Endothelial cell of umbilical vein (primary cell): ENCODE measurements at places on chromosomes 2 and 18. TPM values are rescaled to one million over a fixed set of nuclear protein-coding genes. Genes with fewer than 3 reads are reported as not detected.
A peak's percentile ranks its signal among the peaks of the same experiment; 100 is the strongest.

DNA sequence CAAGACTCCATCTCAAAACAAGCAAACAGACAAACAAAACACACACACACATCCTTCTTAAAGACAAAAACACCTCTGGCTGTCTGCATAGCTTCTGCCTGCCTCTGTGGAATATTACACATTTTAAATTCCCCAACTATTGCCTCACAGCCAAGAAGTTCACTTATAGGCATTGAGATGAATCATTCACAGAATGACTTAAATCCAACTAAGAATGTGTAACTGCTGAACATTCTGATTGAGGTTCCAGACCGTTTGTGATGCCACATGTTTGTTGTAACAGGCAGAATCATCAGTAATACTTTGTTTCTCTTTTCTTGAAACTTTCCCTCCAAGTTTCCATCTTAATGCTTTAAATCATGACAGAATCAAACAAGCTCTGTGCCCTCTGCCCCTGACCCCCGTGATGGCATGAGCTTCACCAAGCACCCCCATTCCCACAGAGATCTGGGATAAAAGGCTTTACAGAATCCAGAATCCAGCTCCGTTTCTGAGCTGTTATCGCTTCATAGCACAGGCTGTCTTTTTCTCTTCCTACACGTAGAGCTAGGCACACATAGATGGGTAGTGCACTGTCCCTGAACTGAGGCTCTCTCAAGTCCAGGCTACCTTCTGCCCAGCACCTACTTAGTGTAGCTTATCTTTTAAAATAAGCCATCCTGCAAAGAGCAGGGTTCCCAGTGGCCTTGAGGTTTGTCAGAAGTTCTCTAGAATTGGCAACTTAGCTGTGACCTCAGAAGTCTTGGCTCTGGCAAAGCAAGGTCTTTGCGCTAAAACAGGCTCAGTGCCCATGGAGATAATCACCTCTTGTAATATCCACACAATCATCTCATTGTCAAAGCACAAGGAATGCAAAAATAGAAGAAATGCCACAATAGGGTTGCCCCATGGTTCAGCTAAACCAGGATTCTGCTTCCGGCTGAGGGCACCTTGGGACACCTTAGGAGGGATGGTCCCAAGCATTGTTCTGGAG is 32.9 kb downstream of the EPAS1 start:
- no peak for DNase-seq

DNA sequence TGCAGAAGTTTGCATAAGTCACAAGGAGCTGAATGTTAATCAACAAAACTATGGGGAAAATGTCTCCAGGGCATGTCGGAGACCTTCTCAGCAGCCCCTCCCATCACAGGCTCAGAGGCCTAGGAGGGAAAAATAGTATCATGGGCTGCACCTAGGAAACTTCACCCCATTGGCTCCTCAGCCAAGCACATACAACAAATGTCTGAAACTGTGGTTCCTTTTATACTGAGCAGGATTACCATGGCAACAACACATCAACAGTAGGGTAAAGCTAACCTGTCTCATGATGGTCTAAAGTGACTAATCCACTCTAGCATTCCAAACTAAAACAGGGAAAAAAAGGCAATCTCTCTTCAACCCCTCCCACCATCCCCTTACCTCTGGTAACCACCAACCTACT is 3.2 kb upstream of the NEMP2 start:
- DNase-seq, result no peak

- DNase-seq, result no peak
Measured at GRCh38 chr2:163248376-163249253, 410.0 kb upstream of the KCNH7 start.

GRCh38 chr2:178317811-178318210 is 123.5 kb downstream of the OSBPL6 start:
- DNase-seq, result no peak

- DNase-seq, result no peak
Measured at GRCh38 chr18:51666763-51667191, 469.3 kb upstream of the MEX3C start.

DNA sequence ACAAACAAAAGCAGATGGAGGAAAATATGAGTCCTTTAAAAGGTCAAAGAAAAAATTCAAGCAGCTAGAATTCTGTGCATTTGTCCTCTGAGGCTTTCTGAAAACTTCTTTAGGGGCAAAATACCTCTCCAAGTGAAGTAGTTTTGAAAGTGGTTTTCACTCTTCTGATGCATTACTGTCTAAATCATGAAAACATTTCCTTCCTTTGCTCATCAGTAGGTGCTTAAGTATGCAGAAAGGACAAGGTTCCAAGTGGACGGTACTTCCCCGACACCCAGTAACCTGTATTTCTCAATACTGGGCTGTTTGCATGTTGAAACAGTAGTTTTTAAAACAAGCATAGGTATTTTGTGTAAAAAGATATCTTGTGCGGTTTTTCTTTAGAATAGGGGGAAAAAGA is 189.1 kb upstream of the ERBB4 start:
- DNase-seq, result no peak

GRCh38 chr2:130252880-130253645 is 54.8 kb upstream of the TUBA3E start:
- no peak for DNase-seq

Gene PLB1
- 0.08 and 0.75 TPM in 2 replicates for polyA plus RNA-seq

- no peak for DNase-seq
Measured at GRCh38 chr2:11560806-11561205, 27.0 kb downstream of the GREB1 start.

Gene TUBA4B
- not detected in 2 replicates for polyA plus RNA-seq

Gene SP140
- polyA plus RNA-seq, result not detected in 2 replicates

- DNase-seq, result no peak
Measured at GRCh38 chr2:222949690-222950323, 89.0 kb downstream of the ACSL3 start.

GRCh38 chr2:89763581-89764485 is 1072.4 kb downstream of the RPIA start:
- no peak for DNase-seq

Gene RIT2
- polyA plus RNA-seq, result not detected in 2 replicates

- DNase-seq, result no peak
Measured at GRCh38 chr18:14927701-14928100, 179.7 kb downstream of the ANKRD30B start.

Gene ZBTB7C
- not detected in 2 replicates for polyA plus RNA-seq

Gene GDF7
- polyA plus RNA-seq, result 3.9 and 4.1 TPM in 2 replicates

GRCh38 chr2:229641676-229642075 is 72.7 kb downstream of the DNER start:
- no peak for DNase-seq

Gene LRRTM4
- polyA plus RNA-seq, result not detected in 2 replicates

Gene RBKS
- 1.0 and 1.8 TPM in 2 replicates for polyA plus RNA-seq

GRCh38 chr2:173884025-173884802 is 81.0 kb downstream of the SP3 start:
- DNase-seq, result peak; percentile 64

DNA sequence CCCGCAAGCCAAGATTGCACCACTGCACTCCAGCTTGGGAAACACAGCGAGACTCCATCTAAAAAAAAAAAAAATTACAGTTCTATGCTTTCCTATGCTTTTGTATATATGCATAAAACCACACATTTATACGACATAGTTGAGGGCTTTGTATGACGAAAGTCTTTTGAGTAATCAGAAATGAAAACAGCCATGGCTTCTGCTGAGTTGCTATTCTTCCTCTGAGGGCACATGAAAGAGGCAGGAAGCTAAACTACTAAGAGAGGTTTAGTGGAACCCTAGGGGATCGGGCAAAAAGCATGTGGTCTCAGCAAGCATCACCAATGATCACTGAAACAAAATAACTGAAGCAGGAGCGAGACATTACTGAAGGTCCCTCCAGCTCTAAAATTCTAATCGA is 99.6 kb downstream of the ZAP70 start:
- DNase-seq, result no peak

DNA sequence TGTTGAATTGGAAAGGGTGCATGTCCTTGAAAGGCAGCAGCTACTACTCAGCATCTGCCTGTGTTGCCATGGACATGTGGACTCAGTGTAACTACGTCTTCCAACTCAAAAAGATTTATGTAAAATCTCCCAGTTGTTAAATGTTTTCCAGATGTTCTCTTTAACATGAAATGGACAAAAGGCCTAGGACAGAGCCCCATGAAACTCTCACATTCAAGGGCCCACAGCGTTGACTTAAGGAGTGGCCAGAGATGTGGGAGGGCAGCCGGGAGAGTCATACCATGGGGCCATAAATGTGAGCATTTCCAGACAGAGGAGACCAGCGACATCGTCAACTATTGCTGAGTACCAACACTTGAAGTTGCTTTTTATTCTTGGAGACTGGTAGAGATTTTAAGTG is 9.9 kb downstream of the SLC3A1 start:
- DNase-seq, result no peak

DNA sequence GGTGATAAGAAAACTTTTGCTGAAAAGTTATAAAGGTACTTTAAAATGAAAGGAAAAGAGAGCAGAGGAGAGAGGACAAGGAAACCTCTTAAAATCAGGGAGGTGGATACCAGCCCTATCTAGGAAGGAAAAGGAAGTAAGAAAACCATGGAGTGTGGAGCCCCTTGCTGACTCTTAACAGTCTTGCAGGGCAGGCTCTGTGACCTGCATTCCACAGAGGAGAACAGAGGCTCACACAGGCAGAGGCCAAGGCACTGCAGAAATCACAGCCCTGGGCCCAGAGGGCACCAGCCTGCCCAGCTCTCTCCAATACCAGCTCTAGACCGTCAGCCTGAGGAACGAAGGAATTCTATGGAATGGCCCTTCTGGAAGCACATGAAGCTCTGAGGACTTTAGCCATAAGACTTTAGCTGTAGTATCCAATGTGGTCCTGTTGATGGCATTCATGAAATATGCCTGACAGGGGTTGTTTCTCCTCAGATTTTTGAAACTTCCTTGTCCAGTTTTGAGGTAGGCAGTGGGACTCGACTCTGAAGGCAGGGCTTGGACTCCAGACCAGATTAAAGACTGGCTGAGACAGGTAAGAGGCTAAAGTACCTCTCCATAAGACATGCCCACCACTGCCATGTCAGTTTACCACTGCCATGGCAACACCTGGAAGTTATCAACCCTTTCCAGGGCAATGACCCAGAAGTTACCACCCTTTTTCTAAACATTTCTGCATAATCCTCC is 216.3 kb downstream of the ANAPC1 start:
- peak; percentile 73 for DNase-seq

GRCh38 chr2:167862296-167862695 is 385.1 kb downstream of the STK39 start:
- no peak for DNase-seq

GRCh38 chr2:101327863-101328394 is 19.4 kb upstream of the RNF149 start:
- no peak for DNase-seq

DNA sequence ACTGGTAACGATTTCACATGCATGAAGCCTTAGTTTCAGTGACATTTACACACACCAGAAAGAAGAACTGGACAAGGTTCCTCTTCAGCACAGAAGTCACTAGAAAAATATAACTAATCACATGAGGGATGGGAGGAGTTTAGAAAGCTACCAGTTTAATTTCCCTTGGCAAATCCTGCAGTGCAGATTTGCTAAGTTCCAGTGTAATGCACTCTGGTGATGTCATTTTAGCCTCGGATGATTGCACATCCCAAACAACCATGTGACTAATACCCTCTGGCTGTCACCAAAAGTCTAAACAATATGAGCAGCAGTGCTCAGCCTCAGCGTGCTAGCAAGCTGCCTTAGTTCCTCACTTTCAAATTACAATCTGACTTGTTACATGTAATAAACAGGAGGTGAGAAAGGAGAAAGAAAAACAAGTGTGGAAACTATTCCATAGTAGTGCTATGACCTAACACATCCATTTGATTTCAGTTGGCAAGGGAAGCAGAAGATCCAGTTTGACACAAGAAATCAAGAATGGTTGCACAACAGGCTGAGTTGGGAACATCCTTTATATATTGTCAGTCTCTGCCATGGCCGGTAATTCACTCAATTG is 35.3 kb upstream of the PPP1CB start:
- DNase-seq, result peak; percentile 88

- DNase-seq, result no peak
Measured at GRCh38 chr2:228869636-228870264, 401.3 kb downstream of the PID1 start.

- DNase-seq, result no peak
Measured at GRCh38 chr2:11764359-11764758, 17.9 kb downstream of the LPIN1 start.

DNA sequence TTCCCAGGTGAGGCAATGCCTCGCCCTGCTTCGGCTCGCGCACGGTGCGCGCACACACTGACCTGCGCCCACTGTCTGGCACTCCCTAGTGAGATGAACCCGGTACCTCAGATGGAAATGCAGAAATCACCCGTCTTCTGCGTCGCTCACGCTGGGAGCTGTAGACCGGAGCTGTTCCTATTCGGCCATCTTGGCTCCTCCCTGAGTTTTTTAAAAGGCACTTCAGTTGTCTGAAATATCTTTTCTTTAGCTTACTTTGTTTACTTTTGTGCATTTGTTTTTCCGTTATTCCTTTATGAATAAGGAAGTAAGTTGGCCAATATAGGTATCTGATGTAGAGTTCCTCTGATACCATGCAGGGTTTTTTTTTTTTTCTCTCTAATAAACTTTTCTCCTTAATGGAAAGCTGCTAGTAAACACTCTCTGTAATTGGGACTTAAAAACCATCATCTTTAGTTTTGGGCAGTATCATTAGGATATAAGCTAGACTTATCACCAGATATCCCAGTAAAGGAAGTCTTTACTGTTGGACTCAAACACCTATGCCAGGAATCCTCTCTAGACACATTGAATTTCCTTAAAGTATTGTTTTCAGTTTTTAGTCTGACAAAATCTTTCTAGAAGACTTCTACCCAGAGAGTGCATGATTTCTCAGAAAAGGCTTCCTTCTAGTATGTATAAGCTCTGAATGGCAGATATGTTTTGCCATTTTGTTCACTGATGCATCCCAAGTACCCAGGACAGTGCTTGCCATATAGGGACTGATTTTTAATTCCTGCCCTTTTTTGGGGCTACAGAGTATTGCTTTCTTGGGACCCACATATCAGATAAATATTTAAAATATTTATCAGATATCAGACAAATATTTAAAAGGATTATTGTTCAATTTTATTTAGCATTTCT is 35.8 kb upstream of the DYSF start:
- DNase-seq, result peak; percentile 20

- no peak for DNase-seq
Measured at GRCh38 chr2:205273627-205274026, 408.7 kb upstream of the NRP2 start.

DNA sequence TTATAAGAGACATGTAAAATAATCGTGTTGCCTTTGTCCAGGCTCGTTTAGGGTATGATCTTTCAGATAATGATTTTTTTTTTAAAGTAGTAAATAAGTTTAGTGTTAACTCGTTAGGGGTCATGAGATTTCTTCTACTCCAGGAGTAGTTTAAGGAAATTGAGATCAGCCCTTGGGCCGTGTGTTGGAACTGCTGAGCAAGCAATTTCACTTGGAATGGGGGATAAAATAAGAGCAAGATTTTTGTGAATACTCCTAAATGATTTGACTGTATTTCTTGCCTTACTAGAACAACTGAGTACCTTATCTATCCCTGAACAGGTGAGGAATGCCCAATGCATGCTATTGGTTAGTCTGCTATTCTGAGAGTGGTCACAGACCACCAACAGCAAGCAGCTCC is 102.2 kb upstream of the SERPINE2 start:
- DNase-seq, result no peak

DNA sequence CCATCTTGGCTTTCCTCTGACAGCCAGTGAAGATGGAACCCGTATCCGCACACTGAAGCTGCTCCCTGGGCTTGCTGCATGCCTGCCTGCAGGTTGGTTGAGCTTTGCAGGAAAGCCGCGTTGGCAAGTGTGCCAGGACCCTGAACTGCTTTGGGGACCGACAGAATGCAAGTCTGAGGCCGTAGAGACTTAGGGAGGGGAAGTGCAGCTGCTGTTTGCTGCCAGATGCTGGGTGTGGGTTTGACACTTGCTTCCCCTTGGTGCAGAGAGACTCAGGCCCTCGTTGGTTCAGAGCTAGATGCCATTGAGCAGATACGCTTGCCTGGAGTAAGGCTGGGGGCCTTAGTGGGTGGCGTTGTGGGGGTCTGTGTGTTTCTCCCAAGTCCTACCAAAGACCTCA is 13.1 kb upstream of the PHLPP1 start:
- DNase-seq, result no peak
